ENCODE measurements at places on chromosomes 2 and 18. TPM values are rescaled to one million over a fixed set of nuclear protein-coding genes. Genes with fewer than 3 reads are reported as not detected.

The ANKRD30BL gene
- not detected for polyA plus RNA-seq

The OTOS gene
- polyA plus RNA-seq: not detected

The ACKR3 gene
- 80.6 TPM for polyA plus RNA-seq

The CHRND gene
- polyA plus RNA-seq: not detected

The ALPI gene
- polyA plus RNA-seq: not detected
